T47D (cell line): ENCODE measurements at places on chromosomes 4 and X.

DNA sequence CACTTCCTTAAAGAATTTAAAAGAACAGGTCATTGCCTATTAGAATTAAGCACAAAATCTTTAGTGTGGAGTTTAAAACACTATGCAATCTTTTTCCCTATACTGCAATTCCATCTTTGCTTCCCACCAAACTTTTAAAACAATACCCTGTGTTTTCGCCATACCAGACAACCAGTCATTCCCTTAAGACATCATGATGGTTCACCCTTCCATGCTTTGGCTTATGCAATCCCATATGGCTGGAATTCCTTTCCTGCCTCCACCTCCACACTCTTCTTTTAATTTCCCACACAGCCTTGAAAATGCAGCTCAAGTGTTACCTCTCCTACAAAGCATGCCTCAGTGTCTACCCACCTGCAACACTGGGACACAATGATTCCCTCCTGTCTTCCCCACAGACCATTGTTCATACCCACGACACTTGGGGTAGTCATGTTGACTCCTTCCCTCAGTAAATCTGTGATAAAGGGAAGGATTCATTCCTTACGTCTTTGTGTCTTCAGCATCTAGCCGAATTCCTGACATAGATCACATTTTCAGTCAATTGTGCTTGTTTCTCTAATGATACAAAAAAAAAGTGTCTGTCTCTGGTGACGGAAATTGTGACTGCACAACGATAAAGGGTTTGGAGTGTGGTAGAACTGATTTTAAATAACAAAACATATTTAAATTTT, 166.3 kb downstream of the FNIP2 start:
- DNase-seq: no peak

- DNase-seq: no peak
Observed at GRCh38 chr4:3207531-3208037, 41.4 kb upstream of the MSANTD1 start.

DNA sequence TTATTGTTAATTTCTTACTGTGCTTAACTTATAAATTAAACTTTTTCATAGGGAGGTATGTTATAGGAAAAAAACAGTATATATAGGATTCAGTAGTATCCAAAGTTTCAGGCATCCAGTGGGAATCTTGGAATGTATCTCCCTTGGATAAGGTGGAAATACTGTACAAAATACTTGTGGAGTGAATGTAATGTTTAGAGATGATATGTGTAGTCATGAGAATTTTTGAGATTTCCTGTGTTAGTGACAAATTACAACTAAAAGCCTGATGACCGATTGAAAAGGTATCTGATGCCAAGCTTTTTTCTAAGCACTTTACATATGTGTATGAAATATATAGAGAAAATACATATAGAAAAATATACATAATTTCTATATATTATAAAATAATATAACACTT, 69.2 kb downstream of the STK32B start:
- DNase-seq: no peak

GRCh38 chrX:147884958-147885357, 26.8 kb upstream of the FMR1 start:
- no peak for DNase-seq

GRCh38 chrX:3428792-3429191, 82.3 kb upstream of the MXRA5 start:
- no peak for DNase-seq

- no peak for DNase-seq
Observed at GRCh38 chr4:56466910-56467283, 520 bp upstream of the SRP72 start.

- DNase-seq: peak; percentile 45
Observed at GRCh38 chrX:104565791-104566680, at the start of gene IL1RAPL2. Gene IL1RAPL2, plus strand, starts transcription at chrX:104566199.

- DNase-seq: no peak
Observed at GRCh38 chr4:188201851-188202250, 62.6 kb downstream of the TRIML1 start.

GRCh38 chr4:165532976-165533375, 154.2 kb downstream of the CPE start:
- DNase-seq: no peak

GRCh38 chr4:121198251-121198650, 34.1 kb upstream of the TNIP3 start:
- DNase-seq: no peak

GRCh38 chr4:85862896-85863295, 387.9 kb downstream of the ARHGAP24 start:
- DNase-seq: no peak

DNA sequence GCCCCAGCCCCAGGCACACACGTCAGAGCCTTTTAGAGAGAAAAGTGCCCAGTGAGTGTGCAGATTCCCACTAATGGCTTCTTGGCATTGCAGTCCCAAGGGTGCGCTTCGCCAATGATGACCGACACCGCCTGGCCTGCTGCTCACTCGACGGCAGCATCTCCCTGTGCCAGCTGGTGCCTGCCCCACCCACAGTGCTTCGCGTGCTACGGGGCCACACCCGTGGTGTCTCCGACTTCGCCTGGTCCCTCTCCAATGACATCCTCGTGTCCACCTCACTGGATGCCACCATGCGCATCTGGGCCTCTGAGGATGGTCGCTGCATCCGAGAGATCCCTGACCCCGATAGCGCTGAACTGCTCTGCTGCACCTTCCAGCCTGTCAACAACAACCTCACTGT, 2.9 kb downstream of the WDR13 start:
- DNase-seq: no peak

DNA sequence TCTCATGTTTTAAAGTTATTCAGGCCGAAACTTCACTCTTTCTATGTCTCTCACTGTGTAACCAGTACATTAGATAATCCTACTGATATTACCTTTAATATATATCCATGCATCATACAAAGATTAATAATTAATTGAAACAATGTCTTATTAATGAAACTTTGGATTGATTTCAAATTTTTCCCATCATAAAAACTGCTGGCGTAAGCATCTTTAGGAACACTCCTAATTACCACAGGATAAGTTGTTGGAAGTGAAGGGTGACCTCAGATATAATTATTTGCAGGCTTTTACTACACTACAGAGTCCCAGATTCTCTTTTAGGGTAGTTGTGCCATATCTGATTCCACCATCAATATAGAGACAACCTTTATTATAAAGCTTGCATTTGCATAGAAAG, 181.3 kb upstream of the SFRP2 start:
- no peak for DNase-seq

DNA sequence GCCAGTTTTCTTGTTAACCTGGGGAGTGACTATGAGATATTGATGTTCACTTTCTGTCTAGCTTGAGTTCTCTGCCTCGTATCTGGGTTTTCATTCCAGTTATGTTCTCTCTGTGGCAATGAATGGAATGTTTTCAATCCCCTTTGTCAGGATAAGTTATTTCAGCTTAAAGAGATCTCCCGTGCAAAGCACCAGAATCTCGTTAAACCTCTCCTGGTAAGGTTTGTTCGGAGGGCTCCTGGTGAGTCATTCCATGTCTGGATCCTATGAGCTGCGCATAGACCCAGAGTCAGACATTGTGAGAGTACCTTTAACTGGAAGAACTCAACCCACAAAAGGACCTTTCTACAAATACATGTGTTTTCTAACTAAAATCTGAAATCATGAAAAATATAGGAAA, 51.0 kb downstream of the KDR start:
- DNase-seq: no peak

- DNase-seq: no peak
Observed at GRCh38 chr4:19844446-19844845, 407.3 kb upstream of the SLIT2 start.

- peak; percentile 0 for DNase-seq
Observed at GRCh38 chrX:69504626-69505612, 793 bp downstream of the NALF2 start.

GRCh38 chr4:146522869-146523205, 1.1 kb upstream of the SLC10A7 start:
- no peak for DNase-seq

GRCh38 chr4:185773419-185773818, 38.6 kb downstream of the SORBS2 start:
- DNase-seq: no peak

DNA sequence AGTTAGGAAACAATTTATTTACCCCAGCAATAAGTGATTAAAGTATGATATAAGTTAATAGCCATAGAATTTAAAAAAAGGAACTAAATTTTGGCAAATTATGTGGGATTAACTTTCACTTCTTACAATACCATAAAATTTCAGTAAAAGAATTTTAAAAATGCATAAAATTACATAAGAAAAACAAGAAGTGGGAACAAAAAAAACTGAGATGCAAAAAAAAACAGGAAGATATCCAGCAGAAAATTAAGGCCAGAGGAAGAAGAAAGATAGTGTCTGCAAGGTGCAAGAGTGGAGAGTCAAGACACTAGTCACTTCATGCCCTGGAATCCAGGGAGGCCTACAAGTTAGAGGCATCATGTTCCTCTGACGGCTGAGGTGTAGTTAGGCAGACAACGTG, 184.2 kb downstream of the GASK1B start:
- no peak for DNase-seq

GRCh38 chr4:112808001-112808400, 171.1 kb downstream of the LARP7 start:
- no peak for DNase-seq
